NCI-H226 (cell line): ENCODE measurements at places on chromosomes 5 and 9.
A peak's percentile ranks its signal among the peaks of the same experiment; 100 is the strongest.

DNA sequence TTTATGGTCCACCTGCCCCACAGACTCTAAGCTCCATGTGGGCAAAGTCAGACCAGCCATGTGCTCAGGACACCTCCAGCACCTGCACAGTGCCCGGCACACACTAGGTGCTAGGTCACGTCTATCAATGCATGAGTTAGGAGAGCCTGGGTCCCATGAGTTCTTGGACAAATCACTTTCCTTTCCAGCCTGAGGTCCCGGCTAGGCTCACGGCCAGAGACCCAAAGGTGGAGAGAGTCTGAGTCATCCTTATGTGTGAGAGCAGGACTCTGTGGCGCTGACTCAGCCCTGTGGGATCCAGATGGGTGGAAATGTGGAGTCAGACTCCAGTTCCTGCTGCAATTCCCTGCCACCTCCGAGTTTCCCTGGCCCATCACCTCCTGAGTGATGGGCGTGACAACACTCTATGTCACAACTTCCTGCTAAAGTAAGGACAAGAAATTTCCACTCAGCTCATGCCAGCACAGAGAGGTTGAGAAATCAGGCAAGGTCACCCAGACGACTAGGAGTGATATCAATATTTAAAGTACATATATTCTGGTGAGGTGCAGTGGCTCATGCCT lies 2.5 kb upstream of the ST6GALNAC4 start:
- DNase-seq = peak; percentile 97

- no peak for DNase-seq
Measured at GRCh38 chr5:124952079-124952478, 205.6 kb upstream of the ZNF608 start.

- DNase-seq = no peak
Measured at GRCh38 chr5:78576376-78576775, 72.2 kb downstream of the LHFPL2 start.

DNA sequence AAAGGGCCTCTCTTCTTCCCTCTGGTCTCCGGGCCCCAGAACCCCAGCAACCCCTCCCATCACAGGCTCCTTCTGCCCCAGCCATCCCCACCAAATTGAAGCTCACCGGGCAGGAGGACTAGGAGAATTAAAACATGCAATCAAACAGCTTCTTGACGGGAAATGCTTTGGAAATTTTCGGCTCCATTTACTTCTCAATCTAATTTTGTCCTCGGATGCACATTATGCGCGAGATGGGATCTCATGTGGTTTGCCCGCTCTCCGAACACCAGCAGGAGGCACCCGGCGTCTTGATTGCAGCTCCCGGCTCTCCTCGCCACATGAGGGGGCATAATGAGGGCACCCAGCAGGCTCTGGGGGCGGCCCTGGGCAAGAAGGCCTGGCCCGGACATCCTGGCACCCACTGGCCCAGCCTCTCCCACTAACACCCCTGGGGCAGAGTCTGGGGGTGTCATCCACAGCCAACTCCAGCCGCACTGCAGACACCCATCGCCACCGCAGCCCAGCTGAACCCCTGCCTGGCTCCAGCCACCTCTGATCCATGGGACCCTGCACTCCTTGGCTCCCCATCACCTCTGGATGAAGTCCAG lies 135.5 kb downstream of the PAX5 start:
- DNase-seq = no peak

GRCh38 chr9:76032038-76032796 lies 141.7 kb downstream of the PCSK5 start:
- no peak for DNase-seq

DNA sequence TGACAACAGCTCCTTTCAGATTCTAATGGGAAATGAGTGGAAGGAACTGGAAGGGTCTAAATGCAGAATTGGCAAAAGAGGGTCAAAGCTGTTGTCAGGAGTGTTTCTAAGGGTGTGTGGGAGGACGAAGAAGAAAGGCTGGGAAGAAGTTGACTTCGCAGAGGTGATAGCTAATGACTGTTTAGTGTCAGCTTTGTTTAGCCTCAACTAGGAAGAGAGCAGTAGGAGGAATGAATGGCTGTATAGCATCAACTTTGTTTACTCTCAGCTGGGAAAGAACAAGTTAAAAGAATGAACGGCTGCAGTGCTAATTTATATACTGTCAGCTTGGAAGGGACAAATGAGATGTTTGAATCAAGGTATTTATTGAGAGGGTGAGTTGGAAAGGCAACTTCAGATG lies 5.9 kb upstream of the LIX1 start:
- no peak for DNase-seq

GRCh38 chr5:142032747-142033631 lies 20.2 kb upstream of the GNPDA1 start:
- DNase-seq = no peak

DNA sequence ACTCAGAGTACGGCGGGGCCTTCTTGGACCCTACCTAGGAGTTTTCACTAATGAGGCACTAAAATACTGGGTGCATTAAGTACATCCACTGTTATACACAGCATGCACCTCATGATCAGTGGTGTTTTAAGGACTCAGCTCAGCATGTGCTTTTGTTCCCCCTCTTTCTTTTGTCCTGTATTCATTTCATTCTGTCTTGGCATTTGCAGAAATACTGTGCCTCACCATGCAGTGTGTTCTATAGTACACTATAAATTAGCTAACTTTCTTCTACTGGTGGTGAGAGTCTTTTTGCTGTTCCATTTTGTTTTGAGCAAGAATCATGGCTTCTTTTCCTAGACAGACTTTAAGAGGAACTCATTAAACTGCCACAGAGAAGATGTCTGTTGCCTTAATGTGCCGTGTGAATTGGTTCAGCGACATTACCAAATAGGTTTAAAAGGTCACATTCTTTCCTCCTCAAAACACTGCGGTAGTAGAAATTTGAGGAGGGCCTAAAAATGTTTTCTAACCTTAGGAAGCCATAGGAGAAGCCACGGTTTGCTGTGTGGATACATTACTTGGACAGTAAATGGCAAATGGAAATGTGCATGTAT lies 276.6 kb downstream of the MAST4 start:
- DNase-seq = no peak

DNA sequence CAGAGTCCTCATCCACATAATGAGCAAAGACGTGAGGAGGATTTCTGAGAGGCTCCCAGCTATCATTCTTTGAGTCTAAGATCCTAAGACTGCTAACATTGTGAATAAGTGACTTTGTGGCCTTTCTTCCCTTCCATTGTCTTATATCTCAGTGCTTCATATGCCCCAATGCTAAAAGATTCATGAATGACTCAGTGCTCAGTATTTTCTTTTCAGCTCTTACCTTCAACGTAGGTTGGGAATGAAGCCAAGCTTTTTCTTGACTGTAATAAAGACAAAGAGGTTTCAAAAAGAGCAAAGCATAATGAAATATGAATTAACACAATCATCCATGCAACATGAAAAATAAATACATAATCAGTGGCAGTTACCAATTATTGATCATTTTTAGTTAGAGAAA lies 146.4 kb downstream of the ENTREP1 start:
- no peak for DNase-seq

- DNase-seq = no peak
Measured at GRCh38 chr9:14542071-14542470, 151.2 kb downstream of the ZDHHC21 start.

DNA sequence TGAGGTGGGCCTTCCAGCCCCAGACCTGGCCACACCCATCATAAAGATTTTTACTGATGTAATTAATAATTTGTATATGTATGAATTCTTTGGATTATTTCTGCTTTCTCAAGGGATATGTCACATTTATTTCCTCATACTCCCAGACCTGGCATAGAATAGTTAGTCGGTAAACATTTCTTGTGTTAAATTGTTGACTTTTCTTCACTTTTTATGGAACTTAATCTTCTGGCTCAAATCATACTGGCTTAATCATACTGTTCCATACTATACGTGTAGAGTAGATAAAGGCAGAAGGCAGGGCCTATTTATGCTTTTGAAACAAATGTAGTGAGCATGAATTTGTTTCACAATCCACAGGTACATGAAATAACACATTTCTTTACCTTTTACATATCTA lies 155.8 kb downstream of the DEPDC1B start:
- no peak for DNase-seq

GRCh38 chr5:2432076-2432920 lies 319.2 kb downstream of the IRX2 start:
- DNase-seq = no peak

- no peak for DNase-seq
Measured at GRCh38 chr5:140833993-140834392, at the start of gene PCDHA7. PCDHA7 (plus strand) TSS chr5:140834269; CDS start chr5:140834384, 115 bp downstream.

- DNase-seq = peak; percentile 49
Measured at GRCh38 chr5:89968958-89969381, 440.6 kb downstream of the CETN3 start.

DNA sequence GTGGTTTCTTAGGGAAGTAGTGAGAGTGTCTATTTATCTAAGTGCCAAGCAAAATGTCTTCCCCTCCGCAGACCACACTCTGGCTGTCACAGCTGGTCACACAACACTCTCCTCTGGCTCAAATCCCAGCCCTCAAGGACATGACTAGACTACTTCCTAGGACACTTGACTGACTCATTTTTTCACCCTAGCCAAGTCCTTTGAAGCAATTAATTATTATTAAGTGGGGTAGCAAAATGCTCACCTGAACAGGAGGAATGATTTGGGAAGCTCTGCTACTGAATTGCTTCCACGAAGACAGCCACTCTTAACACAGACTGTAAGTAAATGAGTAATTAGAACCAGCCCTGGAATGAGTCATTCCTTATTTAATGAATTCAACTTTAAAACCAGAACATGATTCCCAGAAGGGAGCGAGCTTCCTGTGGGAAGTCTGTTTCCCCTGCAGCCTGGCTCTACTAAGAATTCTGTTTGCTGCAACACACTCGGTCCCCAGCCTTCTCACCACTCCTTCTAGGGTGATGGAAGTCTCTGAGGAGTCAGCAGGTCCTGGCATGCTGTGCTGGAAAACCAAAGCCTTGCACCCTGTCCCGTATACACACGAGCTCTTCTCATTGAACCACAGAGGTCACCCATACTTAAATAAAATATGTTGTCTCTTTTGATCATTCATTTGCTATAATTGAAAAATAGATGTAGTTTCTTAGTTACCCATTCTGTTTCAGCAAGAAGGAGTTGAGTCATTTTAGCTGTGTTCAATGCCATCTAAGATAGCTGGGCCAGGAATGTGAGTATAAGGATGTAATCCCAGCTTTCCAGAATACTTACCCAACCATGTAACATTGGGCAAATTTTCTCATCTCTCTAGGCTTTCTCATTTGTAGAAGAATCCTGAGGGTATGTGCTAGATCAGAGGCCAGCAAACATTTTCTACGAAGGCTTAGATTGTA lies 218.6 kb upstream of the RASEF start:
- DNase-seq = no peak

- DNase-seq = no peak
Measured at GRCh38 chr5:73499187-73499586, 945 bp downstream of the BTF3 start.

DNA sequence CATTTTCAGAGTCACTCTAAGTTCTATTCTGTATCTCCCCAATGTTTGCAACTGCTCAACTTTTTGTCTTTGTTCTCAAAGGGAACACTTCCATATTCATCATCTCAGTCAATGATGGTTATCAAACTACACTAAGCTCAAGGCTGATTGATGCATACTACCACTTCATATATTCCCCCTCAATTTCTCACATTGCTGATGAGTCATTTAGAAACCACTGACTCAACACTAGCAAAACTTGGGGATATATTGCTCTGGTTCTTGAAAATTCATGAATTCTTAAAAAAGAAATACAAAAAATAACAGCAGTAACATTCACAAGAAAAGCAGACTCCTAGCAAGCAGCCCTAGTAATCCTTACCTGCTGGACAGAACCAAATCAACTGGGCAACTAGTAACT lies 52.2 kb downstream of the ABHD17B start:
- peak; percentile 52 for DNase-seq

- no peak for DNase-seq
Measured at GRCh38 chr9:134375430-134376385, 49.5 kb downstream of the RXRA start.

GRCh38 chr5:148963664-148964063 lies 99.2 kb downstream of the SH3TC2 start:
- no peak for DNase-seq

DNA sequence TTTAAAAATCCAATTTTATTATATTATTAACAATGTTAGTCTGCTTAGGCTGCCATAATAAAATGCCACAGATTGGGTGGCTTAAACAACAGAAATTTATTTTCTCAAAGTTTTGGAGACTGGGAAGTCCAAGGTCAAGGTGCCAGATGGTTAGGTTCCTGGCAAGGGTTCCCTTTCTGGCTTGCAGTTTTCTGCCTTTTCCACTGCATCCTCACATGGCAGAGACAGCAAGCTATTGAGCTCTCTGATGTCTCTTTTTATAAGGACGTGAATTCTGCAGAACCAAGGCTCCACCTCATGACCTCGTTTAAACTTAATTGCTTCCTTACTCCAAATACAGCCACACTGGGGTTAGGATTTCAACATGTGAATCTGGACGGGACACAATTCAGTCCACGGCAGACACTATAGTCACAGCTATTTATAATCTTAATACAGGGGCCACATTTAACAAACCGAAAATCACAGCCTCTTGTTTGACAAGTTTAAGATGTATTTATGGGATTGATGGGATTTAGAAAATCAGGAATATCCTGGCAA lies 174.9 kb upstream of the PUM3 start:
- DNase-seq = no peak

DNA sequence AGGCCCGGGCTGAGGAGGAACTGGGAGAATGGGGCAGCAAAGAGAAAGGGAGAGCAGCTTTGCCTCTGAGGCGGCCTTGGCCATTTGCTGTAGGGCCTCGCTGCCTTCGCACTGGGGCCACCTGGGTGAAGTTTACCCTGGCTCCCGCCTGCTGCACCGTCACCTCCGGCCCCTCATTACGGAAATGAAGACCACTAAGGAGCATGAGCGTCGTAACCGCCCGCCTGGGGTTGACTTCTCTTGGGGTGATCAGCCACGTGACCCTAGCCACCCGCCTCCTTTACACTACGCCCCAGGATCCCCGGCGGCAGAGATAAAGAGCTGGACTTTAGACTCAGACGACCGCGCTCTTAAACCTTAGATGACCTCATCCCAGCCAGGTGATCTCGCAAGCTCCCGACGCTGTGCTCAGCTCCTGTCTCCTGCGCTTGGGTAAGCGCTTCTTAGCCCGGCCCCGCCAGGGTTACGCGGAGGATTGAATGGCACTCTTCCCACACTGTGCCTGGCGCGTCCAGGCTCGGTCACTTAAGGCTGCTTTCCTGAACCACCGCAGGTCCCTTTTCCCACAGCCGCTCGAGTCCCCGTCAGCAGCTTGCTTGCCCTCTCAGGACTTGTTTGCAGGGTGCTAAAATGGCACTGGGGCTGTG lies 107.9 kb upstream of the LARP1 start:
- no peak for DNase-seq
